GOT3 (cell line): ENCODE measurements at places on chromosomes 6 and 20.

- no peak for DNase-seq
Measured at GRCh38 chr6:164086076-164086887, 671.8 kb downstream of the QKI start.

DNA sequence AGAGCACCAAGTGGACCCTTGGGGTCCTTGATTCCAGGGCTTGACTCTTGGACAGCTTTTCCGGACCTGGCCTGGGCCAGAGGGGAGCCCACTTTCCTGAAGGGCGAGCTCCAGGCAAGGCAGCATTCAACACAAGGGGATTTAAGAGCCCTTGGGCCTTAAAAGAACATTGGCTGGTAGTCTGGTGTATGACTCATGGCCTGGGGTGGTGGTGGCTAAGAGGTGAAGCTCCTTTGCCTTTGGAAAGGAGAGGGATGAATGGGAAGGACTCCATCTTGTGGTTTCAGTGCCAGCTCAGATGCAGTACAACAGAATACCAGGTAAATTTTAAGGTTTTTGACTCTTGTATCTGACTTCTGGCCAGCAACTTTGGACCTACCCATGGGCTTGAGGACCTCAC is 760.7 kb downstream of the GRIK2 start:
- no peak for DNase-seq

GRCh38 chr6:126118936-126119335 is 132.6 kb downstream of the TRMT11 start:
- DNase-seq, result no peak

GRCh38 chr6:135311446-135312200 is 130.5 kb downstream of the MYB start:
- DNase-seq, result no peak

DNA sequence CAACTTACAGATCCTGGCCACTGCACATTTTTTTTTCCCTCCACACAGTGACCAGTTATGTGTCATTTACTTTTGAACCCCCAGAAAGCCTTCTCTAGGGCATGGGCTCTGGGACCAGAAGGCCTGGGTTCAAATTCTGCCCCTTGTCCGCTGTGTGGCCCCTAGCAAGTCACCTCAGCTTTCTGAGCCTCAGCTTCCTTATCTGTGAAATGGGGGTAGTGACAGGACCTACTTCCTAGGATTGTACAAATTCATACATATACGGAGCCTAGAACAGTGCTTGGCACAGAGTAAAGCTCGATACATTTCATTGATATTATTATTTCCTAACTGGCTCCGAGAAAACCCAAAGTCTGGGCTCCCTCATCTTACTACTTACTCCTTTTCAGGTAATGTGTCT is 1.6 kb downstream of the BPI start:
- no peak for DNase-seq

DNA sequence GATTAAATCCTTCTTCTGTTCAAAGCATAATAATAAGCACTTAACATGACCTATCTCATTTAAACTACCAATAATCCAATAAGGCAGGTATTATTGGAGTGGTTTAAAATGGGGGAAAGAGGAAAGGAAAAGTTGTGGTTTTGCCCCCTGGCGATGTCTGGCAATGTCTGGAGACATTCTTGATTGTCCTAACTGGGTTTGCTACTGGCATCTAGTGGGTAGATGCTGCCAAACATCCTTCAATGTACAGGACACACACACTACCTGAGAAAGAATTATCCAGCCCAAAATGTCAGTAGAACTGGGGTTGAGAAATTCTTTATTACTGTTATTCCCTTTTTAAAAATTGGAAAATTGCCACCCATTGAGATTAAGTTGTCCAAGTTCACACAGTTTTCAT is 25.2 kb upstream of the SRSF6 start:
- no peak for DNase-seq

GRCh38 chr6:6859105-6859504 is 248.7 kb upstream of the RREB1 start:
- DNase-seq, result no peak

DNA sequence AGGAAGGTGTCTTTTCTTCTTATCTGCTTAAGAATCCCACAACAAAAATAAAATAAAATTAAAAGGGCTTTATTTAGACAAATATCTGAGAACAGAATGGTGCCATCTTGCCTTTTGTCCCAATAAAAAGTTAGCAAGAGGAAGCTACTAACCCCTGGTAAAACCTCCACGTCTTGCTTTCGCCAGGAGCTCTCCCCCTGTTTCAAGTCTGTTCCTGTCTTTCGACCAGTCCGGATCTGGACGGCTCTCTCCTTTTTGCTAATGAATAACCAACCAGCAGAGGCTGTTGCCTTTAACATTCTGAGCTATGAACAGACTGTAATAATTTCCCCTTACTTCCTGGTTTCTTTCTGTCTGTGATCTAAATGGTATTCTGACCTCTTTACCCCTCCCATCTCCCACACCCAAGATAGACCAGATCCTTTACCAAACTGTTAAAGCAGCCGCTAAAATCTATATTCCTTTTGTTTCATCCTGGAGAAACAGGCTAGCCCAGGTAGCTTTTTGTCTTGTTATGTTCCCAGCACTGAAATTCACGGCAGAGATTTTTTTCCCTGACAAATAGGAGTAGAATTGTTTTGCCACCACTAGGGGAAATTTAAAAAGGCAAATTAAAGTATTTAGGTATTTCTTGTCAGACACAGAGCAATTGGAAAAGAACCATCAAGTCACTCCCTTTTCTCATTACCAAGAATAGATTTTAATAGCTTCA is at the start of gene FRK:
Gene FRK (minus strand): TSS at position 320 of the 712 bp plus-strand sequence. CDS start 580 bp downstream, outside the sequence.
- no peak for DNase-seq

DNA sequence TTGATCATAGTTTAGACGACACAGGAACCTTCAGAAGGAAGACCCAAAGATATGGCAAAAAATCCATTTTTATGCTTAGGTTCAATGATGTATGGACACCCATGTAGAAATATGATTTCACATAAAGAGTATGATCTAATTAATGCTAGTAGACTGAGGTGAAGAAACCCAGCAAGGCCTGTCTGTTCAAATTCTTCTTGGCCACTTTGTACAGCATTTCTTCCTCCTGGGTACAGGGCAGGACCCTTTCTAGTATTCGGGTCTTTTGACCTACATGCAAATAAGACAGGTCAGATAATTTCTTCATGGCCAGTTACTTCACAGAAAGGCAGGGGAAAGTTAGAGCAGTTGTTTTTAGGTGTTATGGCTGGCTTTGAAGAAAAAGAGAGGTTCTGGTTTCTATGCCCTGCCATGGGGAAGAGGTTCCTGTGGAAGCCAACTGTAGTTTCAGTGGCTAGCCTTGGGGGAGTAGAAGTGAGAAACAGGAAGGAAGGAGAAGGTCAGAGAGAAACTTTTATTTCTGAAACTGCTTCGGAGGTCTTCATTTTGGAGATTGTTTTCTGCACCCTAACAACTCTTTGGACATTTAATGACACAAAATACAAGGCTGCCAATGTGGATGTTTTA is 208.3 kb downstream of the PTPRK start:
- DNase-seq, result no peak

DNA sequence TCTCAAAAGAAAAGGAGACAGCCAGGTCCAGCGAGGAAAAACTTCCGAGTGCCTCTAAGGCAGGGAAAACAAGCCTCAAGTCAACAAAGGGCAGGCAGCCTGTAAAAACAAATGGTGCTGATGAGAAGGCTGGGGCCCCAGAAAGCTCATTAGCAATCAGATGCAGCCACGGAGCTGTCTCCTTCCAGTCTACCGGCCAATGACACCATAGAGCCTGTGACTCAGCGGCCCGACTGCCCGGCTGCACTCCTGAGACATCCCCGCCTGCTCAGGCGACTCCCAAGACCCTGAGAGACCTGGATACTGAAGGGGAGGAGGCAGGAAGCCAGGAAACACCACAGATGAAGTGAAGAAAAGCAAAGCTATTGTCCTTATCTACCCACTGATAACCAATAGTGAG is 120.1 kb upstream of the HDDC2 start:
- DNase-seq, result no peak

- DNase-seq, result no peak
Measured at GRCh38 chr6:115891750-115892149, 168.9 kb downstream of the FRK start.

DNA sequence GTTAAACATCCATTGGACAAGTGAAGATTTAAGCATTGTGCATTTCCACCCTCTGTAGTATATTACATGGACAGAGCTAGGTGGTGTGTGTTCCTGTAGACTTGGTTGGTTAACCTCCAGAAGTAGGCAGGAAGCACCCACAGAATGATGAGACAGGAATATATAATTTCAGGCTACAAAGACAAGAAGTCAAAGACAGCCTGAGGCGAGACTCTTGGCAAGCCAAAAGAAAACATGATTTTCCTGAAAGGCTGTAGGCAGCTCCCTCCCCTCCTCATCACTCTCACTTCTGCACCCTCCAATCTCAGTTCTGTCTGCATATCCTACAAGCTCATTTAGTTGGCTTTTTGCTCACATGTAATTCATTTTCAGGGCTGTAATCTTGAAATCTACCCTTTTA is 110.0 kb upstream of the SLC35B3 start:
- no peak for DNase-seq

DNA sequence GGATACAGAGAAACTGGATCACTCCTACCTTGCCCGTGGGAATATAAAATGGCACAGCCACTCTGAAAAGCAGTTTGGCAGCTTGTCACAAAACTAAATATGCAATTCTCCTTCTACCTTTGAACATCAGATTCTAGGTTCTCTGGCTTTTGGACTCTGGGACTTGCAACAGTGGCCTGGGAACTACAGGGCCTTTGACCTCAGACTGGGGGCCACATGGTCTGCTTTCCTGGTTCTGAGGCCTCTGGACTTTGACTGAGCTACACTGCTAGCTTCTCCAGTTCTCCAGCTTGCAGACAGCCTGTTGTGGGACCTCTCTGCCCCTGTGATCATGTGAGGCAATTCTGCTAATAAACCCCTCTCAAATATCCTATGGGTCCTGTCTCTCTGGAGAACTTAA is 168.8 kb downstream of the CDH26 start:
- DNase-seq, result no peak

DNA sequence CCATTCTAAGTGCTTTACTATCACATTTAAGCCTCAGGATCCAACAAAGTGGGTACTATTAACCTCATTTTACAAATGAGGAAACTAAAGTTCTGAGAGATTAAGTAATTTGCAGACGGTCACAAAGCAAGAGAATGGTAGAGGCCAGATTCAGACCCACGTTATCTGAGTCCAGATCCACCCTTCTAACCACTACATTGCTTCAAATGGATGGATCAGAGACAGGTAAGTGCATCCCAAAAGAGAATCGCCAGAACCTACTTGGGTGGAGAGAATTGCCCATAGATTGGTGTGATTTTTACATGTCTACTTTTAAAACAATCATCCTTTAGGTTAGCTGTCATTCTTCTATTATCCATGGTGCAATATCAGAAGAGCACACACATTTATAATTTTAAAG is 7.1 kb downstream of the MAN1A1 start:
- no peak for DNase-seq

DNA sequence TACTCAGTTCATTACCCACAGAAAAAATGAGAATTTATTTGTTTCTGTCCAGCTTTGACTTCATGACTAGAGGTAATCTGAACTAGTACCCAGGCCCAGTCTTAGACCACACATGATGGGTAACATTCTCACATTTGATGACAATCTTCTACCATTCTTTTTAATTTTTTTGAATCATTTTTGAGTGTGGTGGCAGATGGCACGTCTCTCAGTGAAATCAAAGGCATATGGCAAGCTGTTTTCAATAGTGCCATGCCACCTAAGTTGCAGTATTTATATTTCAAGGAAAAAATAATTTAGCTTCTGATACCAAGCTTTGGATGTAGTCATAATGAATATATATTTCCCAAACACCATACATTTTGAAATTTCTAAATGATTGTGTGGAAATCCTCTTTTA is 88.8 kb upstream of the HS3ST5 start:
- DNase-seq, result no peak

DNA sequence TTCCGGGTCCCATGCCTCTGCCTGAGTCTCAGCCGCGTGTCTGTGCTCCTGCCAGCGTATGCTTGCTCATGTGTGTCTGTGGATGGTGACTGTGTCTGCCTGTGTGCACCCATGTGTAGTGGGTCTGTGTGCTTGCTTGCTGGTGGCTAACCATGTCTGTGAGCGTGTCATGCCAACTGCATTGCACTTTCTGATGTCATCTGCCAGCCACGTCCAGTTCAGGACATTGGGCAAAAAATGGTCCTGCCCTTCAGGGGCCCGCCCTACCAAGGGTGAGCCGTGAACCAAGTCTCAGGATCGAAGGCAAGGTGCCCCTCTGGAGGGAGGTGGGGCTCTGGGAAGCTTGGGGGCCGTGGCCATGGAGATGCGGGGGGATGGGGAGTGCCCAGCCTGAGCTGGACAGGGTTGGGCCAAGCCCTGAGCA is 9.4 kb upstream of the ZBTB46 start:
- DNase-seq, result no peak

DNA sequence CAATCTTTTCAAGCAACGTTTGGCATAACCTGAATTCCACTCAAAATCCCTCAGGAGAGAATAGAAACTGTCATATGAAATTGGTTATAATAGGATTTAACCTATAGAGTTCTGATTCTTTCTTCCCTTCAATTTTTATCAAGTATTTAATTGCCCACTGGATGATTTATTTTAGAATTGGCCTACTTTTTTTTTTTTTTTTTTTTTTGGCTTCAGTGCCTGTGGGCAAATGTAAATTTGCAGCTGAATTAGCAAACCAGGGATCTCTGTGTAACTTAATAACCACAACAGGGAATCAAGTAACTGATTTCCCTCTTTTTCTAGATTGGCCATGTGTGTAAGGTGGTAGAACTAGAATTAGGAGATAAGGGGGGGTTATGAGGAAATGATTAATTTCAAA is 157.0 kb downstream of the SOX4 start:
- no peak for DNase-seq

DNA sequence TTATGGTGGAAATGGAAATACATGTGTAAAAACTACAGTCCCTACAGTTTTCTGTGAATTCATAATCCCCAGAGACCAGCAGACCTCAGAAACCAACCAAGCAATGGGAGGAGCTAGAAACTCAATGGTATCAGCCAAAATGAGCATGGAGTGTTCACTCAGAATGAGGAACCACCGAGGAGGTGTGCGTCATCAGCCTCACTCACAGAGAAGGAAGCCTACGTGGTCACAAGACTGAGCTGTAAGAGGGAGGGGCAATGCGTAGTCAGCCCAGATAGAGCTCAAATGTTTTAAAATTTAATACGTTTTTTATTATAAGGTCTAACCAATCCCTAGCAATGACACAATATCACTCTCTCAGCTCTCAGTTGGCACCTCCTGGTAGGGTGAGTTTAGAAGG is 17.4 kb downstream of the MYLK4 start:
- DNase-seq, result no peak

- peak; percentile 18 for DNase-seq
Measured at GRCh38 chr6:137933696-137934095, 66.6 kb downstream of the TNFAIP3 start.

GRCh38 chr20:57403216-57403615 is 12.0 kb downstream of the RBM38 start:
- no peak for DNase-seq
